ENCODE measurements at places on chromosomes 12 and 14. TPM values are rescaled to one million over a fixed set of nuclear protein-coding genes. Genes with fewer than 3 reads are reported as not detected.
A peak's percentile ranks its signal among the peaks of the same experiment; 100 is the strongest.

GRCh38 chr12:87234898-87235297 lies 794.3 kb downstream of the C12orf50 start:
- H3K27ac ChIP-seq: no peak overlapping the region
- no peaks in the 10 kb centered on the region for H3K27me3 ChIP-seq
- no peak overlapping the region for H3K4me3 ChIP-seq
- H3K36me3 ChIP-seq: no peaks in the 10 kb centered on the region
- no peaks in the 10 kb centered on the region for H3K4me1 ChIP-seq

- H3K27ac ChIP-seq: no peak overlapping the region
Observed at GRCh38 chr12:11753150-11753499, 103.7 kb downstream of the ETV6 start.

DNA sequence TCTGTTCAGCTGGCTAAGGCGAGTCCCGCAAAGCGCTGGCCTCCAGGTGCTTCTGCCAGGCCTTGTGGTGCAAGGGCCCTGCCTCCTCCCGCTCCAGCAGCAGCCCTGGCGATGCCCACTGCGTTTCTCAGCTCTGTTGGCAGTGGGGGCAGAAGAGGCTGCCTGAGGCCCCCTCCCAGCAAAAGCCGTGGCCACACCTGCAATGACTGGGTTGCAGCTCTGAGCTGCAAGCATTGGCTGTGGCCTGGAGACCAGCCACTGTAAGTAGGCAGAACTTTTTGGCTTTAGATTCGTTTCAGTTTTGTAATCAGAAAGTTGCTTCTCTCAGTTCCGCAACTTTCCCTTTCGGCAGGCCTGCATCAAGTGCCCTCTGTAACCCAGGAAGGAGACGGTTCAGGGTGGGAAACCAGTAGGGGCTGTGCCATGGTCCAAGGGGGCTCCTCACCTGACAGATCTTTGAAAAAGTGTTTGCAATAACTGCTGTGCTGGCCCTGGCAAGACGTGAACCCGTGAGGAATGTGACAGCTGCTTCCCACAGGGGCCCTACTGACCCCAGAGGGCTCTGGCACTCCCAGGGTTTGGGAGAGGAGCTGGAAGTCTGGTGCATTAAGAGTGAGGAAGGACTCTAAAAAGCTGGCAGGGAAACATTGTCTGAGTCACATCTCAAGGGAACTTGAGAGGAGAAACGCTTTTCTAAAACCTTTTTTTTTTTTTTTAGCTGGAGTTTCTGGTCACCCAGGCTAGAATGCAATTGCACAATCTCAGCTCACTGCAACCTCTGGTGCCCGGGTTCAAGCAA lies 54.5 kb upstream of the MAX start:
- peak; percentile 54 for DNase-seq
- H3K4me1 ChIP-seq: peaks cover 14% of the 10 kb centered on the region
- H3K4me3 ChIP-seq: peak overlapping the region; percentile 27
- no peaks in the 10 kb centered on the region for H3K36me3 ChIP-seq
- peak overlapping the region; percentile 87 for H3K27ac ChIP-seq

DNA sequence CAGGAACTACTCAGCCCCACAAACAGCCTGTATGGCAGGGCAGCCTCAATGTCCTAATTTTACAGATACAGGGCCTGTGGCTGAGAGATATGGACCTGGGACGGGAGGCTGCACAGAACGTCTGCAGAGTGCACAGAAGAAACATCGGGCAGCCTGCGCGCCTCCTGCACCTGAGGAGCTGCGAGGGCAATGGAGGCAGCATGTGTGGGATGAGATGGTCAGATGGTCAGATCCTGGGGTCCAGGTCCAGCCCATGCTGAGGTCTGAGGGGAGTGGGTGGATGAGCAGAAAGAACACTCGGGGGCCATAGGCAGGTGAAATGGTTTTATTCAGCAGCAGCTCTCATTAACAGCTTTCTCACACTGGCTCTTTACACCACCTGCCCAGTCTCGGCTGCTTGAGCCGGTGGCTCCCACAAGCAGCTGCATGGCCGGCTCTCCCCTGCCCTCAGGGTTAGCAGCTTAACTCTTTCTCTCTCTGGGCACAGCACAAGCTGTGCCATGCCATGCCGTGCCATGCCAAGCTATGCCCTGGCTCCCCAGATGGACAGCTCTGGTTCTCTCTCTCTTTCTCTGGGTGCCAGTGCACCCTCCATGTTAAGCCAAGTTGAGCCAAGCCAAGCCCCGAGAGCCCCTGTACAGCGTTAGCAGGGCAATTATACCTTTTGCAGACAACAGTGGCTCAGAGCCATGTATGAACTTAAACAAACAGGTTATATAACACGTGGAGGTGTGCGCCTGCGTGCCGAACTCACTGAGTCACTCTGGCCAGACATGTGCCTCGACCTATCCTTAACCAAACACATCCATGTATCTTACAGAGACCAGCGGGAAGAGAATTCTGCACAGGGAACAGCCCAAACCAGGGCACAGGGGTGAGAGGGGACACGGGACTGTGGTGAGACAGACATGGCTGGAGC lies 47.6 kb downstream of the RIMBP2 start:
- H3K27ac ChIP-seq: no peak overlapping the region
- H3K27me3 ChIP-seq: no peaks in the 10 kb centered on the region
- H3K36me3 ChIP-seq: no peaks in the 10 kb centered on the region
- DNase-seq: no peak
- no peak overlapping the region for H3K4me3 ChIP-seq

DNA sequence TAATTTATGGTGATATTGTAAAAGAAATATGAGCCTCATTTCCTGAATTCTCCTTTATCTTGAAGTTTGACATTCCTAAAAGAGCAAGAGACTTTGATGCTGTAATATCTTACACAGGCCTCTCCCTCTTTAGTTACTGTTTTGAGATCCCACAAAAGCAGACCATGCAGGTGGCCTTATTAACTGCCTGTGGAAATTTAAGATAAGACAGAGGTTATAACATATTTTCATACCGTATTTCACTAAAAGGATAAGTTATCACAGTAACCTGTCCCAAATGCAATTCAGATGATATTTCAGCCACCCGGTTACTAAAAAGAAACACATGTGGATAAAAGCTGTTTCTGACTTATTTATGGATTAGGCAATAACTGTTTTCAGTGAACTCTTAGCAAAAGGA lies 150.1 kb downstream of the NAV3 start:
- H3K36me3 ChIP-seq: no peaks in the 10 kb centered on the region
- H3K27ac ChIP-seq: no peak overlapping the region
- H3K4me3 ChIP-seq: no peak overlapping the region
- no peak for DNase-seq
- no peaks in the 10 kb centered on the region for H3K4me1 ChIP-seq
- H3K27me3 ChIP-seq: no peaks in the 10 kb centered on the region

DNA sequence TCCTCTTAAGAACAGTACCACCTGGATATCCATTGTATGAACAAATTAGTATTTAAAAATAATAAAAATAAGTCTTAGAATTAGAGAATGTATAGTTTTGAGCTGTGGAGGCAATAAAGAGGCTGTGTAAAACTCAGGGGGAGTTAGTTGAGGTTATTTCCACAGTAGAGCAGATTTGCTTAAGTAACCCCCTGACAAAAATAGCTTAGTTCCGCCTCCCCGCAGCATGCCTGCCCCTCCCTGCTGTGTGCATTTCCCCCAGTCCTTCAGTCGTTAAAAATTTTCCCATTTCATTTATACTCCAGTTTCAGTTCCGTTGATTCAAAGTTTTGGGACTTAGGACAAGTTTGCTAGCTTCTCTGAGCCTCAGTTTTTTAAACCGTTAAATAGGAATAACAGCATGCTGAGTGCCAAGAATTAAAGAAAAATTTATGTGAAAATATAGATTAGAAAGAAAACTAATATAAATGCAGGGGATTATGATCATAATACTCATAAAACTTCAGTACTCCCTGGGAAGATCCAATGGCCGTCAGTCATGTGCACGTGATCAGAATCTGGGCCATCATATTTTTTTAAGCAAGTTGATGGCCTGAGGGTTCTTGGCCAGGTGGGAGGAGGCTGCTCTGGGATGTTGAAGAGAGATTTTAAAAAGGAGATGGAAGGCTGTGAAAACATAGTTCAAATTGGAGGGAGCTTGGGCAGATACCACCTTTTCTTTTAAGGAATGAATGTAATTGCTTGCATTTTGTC lies 14.5 kb upstream of the SLC38A2 start:
- peak overlapping the region; percentile 22 for H3K4me3 ChIP-seq
- H3K36me3 ChIP-seq: no peaks in the 10 kb centered on the region

GRCh38 chr12:106747973-106748436 lies 26.5 kb upstream of the RIC8B start:
- no peak overlapping the region for H3K4me3 ChIP-seq
- DNase-seq: no peak
- no peaks in the 10 kb centered on the region for H3K4me1 ChIP-seq
- no peak overlapping the region for H3K27ac ChIP-seq

The ZNF605 gene
- total RNA-seq: 13.3 TPM

All from lower lobe of right lung (tissue), 2 donors.